ENCODE measurements at places on chromosomes 6 and 20. TPM values are rescaled to one million over a fixed set of nuclear protein-coding genes. Genes with fewer than 3 reads are reported as not detected.

DNA sequence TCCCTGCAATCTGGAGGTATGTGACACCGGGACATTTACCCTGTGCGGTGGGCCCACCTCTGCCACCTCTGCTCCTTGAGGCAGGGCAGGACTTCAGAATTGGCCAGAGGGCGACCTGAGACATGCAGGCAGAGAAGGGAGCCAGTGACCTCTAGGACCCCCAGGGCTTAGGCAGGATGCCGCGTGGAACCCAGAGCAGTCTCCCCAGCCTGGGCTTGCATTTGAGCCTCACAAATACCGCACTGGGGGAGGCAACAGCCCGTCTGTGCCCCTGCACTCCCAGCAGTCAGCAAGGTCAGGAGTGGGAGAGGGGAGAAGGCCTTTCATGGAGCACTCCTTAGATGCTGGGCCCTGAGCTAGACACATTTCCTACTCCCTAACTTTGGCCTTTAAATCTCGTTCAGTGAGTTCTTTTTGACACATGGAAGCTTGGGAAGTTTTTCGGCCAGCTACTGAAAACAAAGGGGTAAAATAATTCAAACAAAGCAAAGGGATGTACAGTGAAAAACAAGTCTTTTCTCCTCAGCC is 41.7 kb downstream of the C20orf203 start:
- DNase-seq = no peak

Gene CRISP2
- total RNA-seq = not detected

- DNase-seq = no peak
Observed at GRCh38 chr6:100261486-100261885, 203.2 kb downstream of the SIM1 start.

DNA sequence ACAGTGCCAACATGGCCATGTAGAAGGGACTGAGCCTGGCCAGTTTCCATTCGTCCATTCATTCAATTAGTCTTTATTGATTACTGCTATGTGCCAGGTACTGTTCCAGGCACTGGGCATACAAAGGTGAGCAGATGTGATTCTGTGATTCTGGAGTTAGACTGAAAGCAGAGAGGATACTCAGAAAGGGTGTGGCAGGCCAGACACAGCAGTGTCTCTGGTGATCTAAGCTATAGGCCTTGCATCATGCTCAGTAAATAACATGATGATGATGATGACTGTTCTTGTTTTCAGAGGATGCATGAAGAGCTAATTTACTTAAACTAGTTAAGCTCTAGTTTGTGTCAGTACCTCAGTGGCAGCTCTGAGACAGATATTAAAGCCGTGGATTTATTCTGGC is 31.4 kb upstream of the FUCA2 start:
- no peak for DNase-seq

DNA sequence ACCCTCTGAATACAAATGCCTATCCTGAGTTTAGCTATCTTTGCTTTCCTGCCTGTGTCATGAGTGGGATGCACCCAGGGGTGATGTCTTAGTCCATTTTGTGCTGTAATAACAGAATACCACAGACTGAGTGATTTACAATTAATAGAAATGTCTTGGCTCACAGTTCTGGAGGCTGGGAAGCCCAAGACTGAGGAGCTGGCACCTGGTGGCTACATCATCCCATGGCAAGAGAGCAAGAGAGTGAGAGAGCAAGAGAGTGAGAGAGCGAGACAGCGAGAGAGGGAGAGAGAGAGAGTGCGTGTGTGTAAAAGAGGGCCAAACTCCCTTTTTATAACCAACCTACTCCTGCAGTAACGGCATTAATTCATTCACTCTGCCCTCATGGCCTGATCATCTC is 76.8 kb downstream of the PRDM1 start:
- DNase-seq = no peak

Gene HSPA12B
- 29.7 TPM for total RNA-seq

GRCh38 chr6:7373739-7374138 is 15.8 kb downstream of the CAGE1 start:
- no peak for DNase-seq

- no peak for DNase-seq
Observed at GRCh38 chr20:17836303-17836861, 132.2 kb downstream of the SNX5 start.

GRCh38 chr6:8017276-8017701 is 46.9 kb downstream of the BLOC1S5 start:
- DNase-seq = no peak

DNA sequence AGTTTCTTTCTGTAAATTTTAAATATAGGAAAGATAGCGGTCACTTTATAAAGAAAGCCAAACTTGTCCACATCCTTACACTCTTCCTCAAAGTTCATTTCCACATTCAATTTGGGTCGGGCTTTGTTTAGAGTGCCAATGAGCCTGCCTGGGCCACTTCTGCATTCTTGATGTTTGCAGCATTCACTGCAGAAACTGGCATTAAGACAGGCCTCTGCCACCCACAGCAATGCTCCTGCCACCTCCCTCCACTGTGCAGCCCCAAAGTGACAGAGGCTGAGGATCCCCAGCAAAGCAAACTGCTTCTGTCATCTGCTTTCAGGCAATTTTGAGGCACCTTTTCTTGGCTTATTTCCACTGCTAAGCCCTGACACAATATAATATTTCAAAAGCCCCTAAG is 61.2 kb downstream of the TNFAIP3 start:
- DNase-seq = no peak

Gene MYB
- total RNA-seq = not detected

DNA sequence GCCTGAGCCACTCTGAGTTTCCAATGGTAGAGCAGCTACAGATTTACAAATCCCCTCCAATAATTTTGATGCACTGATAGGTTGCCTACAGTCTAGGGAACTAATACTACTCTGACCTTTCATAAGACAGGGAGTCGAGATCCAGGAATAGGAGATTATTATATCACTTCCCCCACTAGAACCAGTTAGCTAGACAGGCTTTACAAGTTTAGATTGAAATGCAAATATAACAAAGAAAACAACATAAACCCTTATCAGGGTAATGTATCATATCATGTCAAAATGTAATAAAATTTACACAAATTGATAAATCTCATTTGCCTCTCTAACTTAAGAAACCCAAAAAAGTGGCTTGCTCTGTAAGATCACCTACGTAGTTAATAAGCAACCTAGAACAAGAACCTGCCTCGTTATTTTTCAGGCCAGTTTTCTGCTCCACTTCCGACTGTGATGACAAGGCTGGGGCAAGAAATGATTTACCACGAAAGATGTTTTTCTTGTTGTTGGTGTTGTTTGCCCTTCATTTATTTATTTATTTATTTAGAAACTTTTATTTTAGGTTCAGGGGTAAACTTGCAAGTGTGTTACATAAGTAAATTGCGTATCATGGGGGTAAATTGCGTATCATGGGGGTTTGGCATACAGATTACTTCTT is 504.2 kb upstream of the ID4 start:
- no peak for DNase-seq

Gene ZNF512B
- total RNA-seq = 7.2 TPM

DNA sequence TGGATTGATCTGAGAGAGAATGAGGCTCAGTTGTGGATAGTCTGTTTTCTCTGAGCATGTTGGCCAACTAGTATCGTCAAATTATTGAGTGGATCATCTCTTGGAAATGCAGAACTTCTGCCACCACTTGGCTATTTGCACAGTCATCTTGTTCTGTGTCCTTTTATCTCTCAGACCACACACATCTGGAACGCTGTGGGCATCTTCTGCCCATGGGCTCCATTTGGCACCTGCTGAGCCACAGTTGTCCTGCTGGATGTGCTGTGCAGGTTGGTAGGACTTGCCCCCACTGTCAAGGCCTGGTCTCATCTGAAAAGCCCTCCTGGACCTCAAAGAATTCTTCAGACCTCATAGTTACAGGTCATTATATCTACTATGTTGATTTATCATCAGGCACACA is 16.7 kb upstream of the C20orf144 start:
- no peak for DNase-seq

Gene SLC35B3
- 17.9 TPM for total RNA-seq

- no peak for DNase-seq
Observed at GRCh38 chr20:36310215-36310981, 4.3 kb downstream of the DLGAP4 start.

DNA sequence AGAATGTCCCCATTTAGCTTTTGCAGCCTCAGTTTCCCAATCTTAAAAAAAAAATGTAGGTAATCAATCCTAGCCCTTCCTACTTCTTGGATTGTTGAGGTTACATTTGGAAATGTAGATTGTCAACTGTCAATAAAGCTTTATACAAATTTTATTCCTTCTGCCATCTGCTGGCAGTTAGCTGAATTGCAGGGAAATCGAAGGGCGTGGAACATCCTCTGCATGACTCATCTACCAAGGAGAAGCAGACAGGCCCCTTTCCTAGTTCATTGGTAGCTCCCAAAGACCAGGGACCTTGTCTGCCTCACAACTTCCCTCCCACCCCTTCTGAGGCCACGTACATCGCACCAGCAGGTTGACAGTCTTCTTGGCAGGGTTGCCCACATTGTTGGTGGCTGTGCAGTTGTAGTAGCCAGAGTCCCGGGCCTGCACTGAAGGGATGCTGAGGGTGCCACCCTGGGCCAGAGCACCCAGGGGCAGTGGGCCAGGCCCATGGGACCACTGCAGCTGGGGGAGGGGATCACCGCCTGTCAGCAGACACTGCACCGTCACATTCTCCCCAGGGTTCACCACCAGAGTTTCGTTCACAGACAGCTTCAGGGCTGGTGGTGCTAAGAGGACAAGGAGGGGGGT is 43.6 kb downstream of the MDGA1 start:
- DNase-seq = no peak

GRCh38 chr6:32484614-32484998 is 44.9 kb downstream of the HLA-DRA start:
- no peak for DNase-seq

DNA sequence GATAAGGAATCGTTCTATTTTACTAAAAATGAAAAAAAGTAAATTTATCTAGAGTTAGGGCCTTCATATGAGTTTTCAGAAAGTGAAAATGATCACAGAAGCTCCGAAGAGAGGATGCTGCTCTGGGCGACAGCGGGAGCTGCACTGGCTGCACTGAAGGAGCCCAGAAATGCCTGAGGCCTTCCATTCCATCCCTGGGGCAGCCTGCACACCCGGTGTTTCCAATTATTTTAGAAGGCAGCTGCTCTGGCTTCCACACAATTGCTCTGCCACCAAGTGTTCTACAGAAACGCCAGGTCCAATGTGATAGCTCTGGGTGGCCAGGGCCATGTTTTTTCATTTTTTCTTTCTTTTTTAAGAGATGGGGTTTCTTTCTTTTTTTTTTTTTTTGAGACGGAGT is 3.6 kb downstream of the DTNBP1 start:
- no peak for DNase-seq

GRCh38 chr6:5636210-5637030 is 370.3 kb downstream of the NRN1 start:
- no peak for DNase-seq

- DNase-seq = no peak
Observed at GRCh38 chr6:6962699-6963098, 145.1 kb upstream of the RREB1 start.

Gene KHDC1L
- total RNA-seq = not detected

Gene DDAH2
- total RNA-seq = 121 TPM

- no peak for DNase-seq
Observed at GRCh38 chr6:80605165-80605989, 498.9 kb downstream of the BCKDHB start.

DNA sequence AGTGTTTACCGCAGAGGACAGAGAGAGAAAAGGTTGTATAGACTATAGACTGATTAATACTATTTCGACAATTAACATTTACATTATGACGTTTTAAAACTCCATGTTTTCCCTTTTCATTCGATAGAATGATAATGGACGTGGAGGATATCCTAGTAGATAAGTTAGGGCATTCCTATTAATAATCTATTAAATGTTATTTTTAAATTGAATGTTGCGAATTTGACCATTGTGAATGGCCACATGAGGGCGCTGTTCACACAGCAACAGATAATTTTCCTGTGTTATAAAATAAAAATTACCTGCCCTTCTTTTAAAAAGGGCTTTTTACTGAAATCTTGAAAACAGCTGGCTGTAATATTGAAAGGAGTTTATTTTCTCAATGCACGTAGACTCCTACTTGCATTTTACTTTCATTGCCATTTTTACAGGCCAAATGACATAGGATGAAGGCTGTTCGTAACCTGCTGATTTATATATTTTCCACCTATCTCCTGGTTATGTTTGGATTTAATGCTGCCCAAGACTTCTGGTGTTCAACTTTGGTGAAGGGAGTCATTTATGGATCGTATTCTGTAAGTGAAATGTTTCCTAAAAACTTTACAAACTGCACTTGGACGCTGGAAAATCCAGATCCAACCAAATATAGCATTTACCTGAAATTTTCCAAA is 3.3 kb downstream of the ADGRB3 start:
- no peak for DNase-seq

GRCh38 chr6:126618639-126619343 is 278.9 kb downstream of the CENPW start:
- DNase-seq = no peak

Gene GPR6
- not detected for total RNA-seq

DNA sequence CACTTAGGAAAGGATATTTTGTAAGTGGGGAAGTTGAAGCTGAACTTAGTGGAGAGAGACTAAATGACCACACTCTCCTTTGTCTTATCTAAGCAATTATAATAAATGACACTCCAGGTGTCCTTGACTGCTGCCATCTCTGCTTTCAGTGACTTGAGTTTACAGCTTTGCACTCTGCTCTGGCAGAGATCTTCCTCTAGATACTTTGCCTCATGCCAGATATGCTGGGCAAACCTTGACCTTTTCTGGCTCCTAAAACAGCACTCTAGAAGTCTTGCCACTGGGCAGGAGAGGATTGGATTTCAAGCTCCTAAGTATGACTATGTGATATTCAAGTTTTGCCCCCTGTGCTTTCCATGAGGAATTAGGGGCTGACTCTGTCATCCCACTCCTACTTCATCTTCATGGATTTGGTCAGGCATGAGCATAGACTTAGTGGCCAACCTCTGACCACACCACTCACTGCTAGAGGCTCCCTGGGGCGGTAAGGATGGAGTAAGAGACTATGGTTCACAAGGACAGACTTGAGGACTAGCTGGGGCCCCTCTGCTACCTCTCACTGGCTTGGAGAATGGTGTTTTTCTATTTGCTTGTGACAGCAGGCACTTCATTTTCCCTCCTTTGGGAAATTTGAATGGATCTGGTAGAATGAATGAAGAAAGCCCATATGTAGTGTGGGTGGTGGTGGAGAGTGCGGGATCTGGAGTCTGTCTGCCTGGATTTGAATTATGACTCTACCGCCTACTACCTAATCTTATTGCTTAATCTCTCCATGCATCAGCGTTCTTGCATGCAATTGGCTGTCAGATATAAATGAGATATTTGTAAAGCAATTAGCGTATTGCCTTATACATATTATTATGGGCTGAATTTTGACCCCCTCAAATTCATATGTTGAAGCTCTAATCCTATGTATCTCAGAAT is 191.4 kb downstream of the REV3L start:
- DNase-seq = no peak

Measured in omental fat pad (tissue), 4 donors.